NCI-H446 (cell line): ENCODE measurements at places on chromosomes 16 and 17.

DNA sequence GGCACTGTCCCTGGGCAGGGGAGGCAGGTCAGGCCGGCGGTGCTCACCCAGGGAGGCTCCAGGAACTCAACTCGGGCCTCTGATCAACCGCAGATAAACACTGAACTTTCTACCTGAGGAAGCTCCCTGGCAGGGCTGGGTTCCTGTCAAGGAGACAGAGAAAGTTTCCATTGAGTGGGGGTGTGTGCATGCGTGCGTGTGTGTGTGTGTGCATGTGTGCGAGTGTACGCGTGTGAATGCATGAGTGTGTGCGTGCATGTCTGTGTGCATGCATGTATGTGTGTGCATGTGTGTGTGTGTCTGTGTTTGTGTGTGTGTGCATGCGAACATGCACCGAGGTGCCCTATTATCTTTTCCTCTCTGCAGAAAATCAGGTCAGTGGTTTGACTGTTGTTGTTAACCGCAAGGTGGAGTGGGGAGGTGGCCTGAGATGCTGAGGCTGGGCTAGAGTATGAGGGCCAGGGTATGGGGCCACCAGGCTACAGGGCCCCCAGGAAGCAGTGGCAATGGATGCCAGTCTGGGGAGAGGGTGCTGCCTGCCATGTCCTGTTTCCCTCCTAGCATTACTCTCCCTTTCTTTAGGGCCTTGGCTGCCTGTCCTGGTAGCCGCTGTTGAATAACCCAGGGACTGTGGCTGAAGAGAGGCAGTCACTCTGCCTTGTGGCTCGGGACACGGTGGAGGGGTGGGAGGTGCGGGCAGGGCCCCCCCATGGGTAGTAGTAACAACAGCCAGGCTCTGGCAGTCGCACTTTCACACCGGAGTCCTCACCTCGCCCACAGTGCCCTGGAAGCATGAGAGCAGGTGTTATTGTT, 24.0 kb downstream of the CCR7 start:
- DNase-seq = no peak

DNA sequence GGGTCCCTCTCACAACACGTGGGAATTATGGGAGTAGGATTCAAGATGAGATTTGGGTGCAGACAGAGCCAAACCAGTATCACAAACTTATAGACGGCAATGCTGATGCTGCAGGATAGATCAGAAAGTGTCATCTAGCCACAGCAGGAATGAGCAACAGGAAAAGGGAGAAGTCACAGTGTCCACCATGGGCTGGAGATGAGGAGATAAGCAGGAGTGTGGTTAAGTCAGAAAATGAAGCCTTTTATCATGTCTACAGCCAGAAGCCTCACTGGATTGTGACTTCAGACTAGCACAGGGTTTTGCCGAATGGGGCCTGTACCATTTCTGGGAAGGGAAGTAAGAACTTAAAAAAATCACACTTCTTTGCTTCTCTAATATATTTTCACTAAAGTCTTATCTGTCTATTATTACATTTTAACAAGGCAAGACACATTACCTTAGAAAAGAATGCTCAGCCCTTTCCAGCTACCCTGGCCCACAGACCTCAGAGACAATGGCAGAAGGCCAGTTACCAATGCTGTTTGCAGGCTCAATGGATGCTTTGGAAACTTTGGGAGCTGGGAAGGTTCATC, 490.2 kb upstream of the SALL1 start:
- no peak for DNase-seq

DNA sequence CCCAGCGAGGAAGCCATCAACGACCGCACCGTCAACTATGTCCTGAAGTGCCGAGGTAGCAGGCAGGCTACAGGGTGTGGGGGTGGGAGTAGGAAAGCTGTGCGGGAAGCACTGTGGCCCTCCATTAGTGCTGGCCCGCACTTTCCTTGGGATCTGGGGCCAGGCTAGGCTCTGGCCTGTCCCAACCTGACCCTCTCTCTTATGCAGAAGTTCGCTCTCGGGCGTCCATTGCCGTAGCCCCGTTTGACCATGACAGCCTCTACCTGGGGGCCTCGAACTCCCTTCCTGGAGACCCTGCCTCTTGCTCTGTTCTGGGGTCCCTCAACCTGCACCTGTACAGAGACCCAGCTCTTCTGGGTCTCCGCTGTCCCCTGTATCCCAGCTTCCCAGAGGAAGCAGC, 8.6 kb downstream of the PLEKHG4 start:
- no peak for DNase-seq

GRCh38 chr16:79839466-79840341, 239.2 kb upstream of the MAF start:
- DNase-seq = no peak

- DNase-seq = no peak
Observed at GRCh38 chr16:85377388-85378144, 235.6 kb upstream of the GSE1 start.

GRCh38 chr17:49830605-49831004, 17.3 kb downstream of the TAC4 start:
- DNase-seq = no peak

DNA sequence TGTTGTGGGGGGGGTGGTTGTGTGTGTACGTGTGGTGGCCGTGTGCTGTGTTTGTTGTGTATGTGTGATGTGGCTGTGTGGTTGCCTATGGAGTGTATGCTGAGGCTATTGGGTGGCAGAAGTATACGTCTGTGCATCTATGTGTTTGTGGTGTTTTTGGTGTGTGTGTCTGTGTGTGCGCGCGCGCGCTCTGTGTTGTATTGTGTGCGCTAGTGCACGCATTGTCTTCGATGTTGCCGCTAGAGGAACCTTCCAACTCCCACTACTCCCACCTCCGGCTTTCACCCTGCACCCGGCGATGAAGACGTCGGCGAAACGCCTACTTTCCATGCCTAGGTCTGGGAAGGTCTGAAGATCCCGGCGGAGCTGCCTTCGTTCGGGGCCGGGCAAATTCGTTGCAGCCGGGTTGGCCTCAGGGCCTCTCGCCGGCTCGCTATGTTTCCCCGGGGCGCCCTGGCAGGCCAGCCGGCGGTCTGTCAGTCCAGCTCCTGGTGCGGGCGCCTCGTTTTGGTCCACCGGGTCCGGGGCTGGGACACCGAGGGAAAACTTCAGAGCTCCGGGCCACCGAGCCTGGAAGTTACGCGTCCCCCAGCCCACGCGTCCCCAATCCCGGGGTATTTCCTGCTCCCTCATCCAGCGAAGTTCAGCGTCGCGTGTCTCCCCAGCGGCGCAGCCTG, 5.2 kb upstream of the DLX4 start:
- no peak for DNase-seq
